Thyroid gland (tissue), 4 donors: ENCODE measurements at places on chromosomes 12 and 14. TPM values are rescaled to one million over a fixed set of nuclear protein-coding genes. Genes with fewer than 3 reads are reported as not detected.

The SALL2 gene
- 23.0 TPM for total RNA-seq

The GRIP1 gene
- 17.2 TPM for total RNA-seq

The SERPINA4 gene
- total RNA-seq = not detected

- DNase-seq = no peak
- H3K36me3 ChIP-seq = no peaks in the 10 kb centered on the region
- no peak overlapping the region for H3K27ac ChIP-seq
Observed at GRCh38 chr12:61348871-61349270, 911.3 kb upstream of the USP15 start.

- no peaks in the 10 kb centered on the region for H3K27me3 ChIP-seq
- peak overlapping the region; percentile 59 for H3K4me3 ChIP-seq
- H3K27ac ChIP-seq = peak overlapping the region; percentile 35
- H3K36me3 ChIP-seq = peaks cover 42% of the 10 kb centered on the region
- no peak for DNase-seq
Observed at GRCh38 chr14:20455355-20456300, 602 bp downstream of the APEX1 start.

GRCh38 chr14:61472011-61472672 is 150.8 kb downstream of the PRKCH start:
- H3K36me3 ChIP-seq = no peaks in the 10 kb centered on the region
- no peak overlapping the region for H3K4me3 ChIP-seq
- no peak overlapping the region for H3K27ac ChIP-seq
- H3K4me1 ChIP-seq = peaks cover 11% of the 10 kb centered on the region
- H3K27me3 ChIP-seq = no peaks in the 10 kb centered on the region
- no peak for DNase-seq

- no peak for DNase-seq
- peaks cover 81% of the 10 kb centered on the region for H3K4me1 ChIP-seq
- H3K4me3 ChIP-seq = no peak overlapping the region
- H3K36me3 ChIP-seq = no peaks in the 10 kb centered on the region
- H3K27ac ChIP-seq = peak overlapping the region; percentile 94
- no peaks in the 10 kb centered on the region for H3K27me3 ChIP-seq
Observed at GRCh38 chr12:52245962-52246569, 13.0 kb downstream of the KRT7 start.

- H3K4me3 ChIP-seq = no peak overlapping the region
- DNase-seq = no peak
- no peaks in the 10 kb centered on the region for H3K36me3 ChIP-seq
- H3K27ac ChIP-seq = no peak overlapping the region
- peaks cover 6% of the 10 kb centered on the region for H3K4me1 ChIP-seq
- no peaks in the 10 kb centered on the region for H3K27me3 ChIP-seq
Observed at GRCh38 chr12:19991146-19991545, 377.2 kb upstream of the PDE3A start.
